Camera-type eye (tissue), 1 donor: ENCODE measurements at places on chromosomes 13 and 19. TPM values are rescaled to one million over a fixed set of nuclear protein-coding genes. Genes with fewer than 3 reads are reported as not detected.

Gene CD320
- 34.3 TPM for total RNA-seq

Gene PDE4C
- 3.8 TPM for total RNA-seq

Gene CYSLTR2
- 1.0 TPM for total RNA-seq

Gene NRTN
- total RNA-seq: 3.7 TPM

Gene PEAK3
- total RNA-seq: 0.44 TPM

Gene WIZ
- total RNA-seq: 26.1 TPM

Gene ZNF724
- total RNA-seq: 13.3 TPM

Gene CNFN
- not detected for total RNA-seq

Gene PSG2
- not detected for total RNA-seq

Gene ZNF345
- total RNA-seq: 34.3 TPM

Gene SIX5
- total RNA-seq: 14.7 TPM

Gene CPB2
- not detected for total RNA-seq

Gene RAP2A
- 75.9 TPM for total RNA-seq

Gene IL4I1
- 0.27 TPM for total RNA-seq

Gene HNRNPA1L2
- 9.0 TPM for total RNA-seq

Gene FUT1
- total RNA-seq: 1.9 TPM

Gene KLK12
- not detected for total RNA-seq

Gene MEIOSIN
- total RNA-seq: not detected

Gene PRR20E
- not detected for total RNA-seq

Gene LHB
- total RNA-seq: not detected

Gene FARP1
- 86.5 TPM for total RNA-seq

Gene SCEL
- 8.4 TPM for total RNA-seq

Gene ZNF667
- 19.7 TPM for total RNA-seq

Gene NLRP9
- total RNA-seq: not detected

Gene KLK14
- total RNA-seq: not detected

Gene ZNF541
- 0.44 TPM for total RNA-seq

Gene NAPSA
- total RNA-seq: 0.44 TPM

Gene SMAD9
- 43.2 TPM for total RNA-seq

Gene ZNF560
- not detected for total RNA-seq

Gene ZNF536
- 126 TPM for total RNA-seq

Gene RGS9BP
- 7.4 TPM for total RNA-seq

Gene STK24
- 72.1 TPM for total RNA-seq

Gene FGF22
- total RNA-seq: not detected

Gene CDC34
- total RNA-seq: 83.5 TPM

Gene GPR18
- not detected for total RNA-seq

Gene SCN1B
- 14.0 TPM for total RNA-seq

Gene CAPS
- total RNA-seq: 11.2 TPM

Gene PGLYRP2
- total RNA-seq: not detected

Gene PSG3
- total RNA-seq: not detected
